ENCODE measurements at places on chromosomes 11 and 22.

- no peak for DNase-seq
Measured at GRCh38 chr11:124667601-124668000, 5.9 kb downstream of the SIAE start.

- DNase-seq: no peak
Measured at GRCh38 chr11:129945373-129945772, 50.0 kb upstream of the NFRKB start.

GRCh38 chr11:69393178-69393832 lies 88.2 kb upstream of the LINC01488 start:
- DNase-seq: peak; percentile 55

GRCh38 chr11:11533751-11534150 lies 88.1 kb downstream of the GALNT18 start:
- DNase-seq: no peak

DNA sequence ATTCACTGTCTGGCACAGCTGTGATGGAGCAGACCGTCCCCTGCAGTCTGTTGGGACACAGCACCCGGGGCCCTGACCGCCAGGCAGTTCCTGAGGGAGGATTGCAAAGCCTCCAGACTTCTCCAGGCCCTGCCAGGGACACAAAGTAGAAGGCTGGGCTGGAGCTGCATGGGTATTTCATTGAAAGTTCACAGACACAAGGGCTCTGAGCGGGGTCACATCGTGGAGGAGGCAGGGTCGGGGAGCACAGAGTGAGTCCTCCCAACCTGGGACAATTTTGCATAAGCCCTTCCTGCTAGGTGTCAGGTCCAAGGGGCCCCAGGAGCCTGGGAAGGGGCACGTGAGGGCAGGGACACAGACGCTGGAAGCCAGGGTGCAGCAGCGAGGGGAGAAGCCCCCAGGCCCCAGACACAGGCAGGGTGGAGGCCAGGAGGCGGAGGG lies 15.7 kb downstream of the IFITM10 start:
- no peak for DNase-seq

- peak; percentile 41 for DNase-seq
Measured at GRCh38 chr11:20360650-20361049, 2.9 kb upstream of the HTATIP2 start.

DNA sequence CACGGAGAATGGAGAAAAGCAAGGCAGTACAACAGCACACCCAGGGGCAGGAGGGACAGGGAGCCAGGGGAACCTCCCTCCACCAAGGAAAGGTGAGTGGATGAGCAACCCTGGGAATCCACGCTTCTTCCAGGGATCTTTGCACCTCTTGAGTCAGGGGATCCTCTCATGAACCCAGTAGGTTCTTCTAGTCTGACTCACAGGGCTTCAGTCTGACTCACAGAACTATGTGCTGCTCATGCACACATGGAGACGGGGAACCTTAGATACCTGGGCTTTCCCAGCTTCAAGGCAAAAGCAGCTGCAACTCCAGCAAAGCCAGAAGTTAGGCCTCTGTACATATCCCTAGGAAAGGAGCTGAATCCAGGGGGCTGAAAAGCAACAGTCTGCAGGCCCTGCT lies 1021.4 kb upstream of the TENM4 start:
- DNase-seq: no peak

DNA sequence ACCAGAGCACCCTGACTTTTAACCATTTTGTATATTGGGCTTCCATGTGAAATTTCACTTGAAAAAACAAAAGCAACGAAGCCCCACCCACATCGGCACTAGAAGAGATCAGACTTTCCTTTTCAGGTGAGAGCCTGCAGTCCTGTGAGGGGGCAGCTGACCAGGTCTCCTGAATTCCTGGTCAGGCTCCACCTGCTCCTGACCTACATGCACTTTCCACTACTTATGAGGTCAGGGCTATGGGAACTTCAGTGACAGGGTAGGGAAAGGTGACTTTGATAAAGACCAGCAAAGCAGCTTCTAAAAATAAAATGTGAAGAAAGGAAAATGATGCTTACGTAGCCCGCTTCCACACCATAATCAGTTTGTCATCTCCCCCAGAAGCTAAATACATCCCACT lies 24.7 kb downstream of the HIRA start:
- DNase-seq: no peak

DNA sequence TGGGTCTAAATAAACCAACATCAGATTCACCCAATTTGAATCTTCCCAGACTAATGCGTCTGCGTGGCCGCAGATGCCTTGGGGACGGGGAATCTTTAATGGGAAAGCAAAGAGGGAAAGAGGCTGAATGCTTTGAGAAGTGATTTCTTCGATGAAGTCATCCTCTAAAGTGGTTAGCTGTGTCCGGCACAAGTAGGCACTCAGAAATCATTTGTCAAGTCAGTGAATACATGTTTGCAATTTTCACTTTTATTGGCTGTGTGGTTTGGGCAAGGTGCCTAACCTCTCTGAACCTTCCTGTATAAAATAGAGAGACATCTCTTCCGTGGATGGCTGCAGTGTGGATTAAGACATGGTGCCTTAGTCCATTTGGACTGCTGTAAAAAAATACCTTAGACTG lies 19.7 kb upstream of the IFT27 start:
- peak; percentile 81 for DNase-seq

All from osteoblast (primary cell).